HFF-Myc (cell line): ENCODE measurements at places on chromosomes 2 and 18.
A peak's percentile ranks its signal among the peaks of the same experiment; 100 is the strongest.

- DNase-seq: no peak
These were observed 51.0 kb downstream of the PKDCC start for GRCh38 chr2:42098571-42099437.

GRCh38 chr2:42153944-42154581, 15.1 kb upstream of the EML4 start:
- no peak for DNase-seq

GRCh38 chr18:79853993-79854364, 56.2 kb downstream of the KCNG2 start:
- no peak for DNase-seq

- no peak for DNase-seq
These were observed 3.0 kb upstream of the FZD7 start for GRCh38 chr2:202030691-202031090.

DNA sequence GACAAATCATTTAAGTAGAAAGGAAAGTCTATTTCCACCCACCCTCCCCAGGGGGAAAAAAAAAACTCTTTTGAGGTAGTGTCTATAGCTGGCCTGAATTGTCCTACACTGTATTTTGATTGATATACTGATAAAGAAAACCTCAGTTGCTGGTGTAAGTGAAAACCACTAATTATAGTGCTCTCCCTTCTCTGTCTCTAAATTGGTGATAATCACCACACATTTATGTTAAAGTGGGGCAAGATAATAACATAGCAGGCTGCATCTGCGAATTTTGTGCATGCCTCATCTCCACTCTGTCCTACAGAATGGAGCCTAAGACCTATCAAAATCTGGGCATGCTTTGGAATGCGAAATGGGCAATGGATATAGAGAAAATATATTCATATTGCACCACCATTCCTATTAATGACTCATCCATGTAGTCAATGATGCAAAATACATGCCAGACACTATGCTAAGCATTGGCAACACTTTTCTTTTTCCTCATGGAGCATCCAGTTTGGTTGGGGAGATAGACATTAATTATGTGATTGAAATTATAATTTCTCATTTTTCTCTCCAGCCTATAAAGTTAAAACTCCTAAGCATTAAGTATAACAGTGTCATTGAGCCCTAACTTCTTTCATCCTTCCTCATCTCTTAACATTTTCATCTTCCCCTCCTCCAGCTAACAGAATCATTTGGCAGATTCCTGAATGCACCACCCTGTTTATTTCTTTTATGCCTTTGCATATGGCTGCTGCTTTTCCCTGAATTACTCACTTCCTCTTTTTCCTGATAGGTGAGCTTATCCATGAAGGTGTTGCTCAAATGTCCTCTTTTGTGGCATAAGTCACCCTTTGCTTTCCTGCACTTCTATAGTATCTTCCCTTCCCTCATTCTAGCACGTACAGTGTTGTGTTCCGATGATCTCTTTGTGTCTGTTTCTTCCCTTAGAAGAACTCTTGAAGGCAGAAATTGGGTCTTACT, 58.2 kb downstream of the SLC9A2 start:
- no peak for DNase-seq

DNA sequence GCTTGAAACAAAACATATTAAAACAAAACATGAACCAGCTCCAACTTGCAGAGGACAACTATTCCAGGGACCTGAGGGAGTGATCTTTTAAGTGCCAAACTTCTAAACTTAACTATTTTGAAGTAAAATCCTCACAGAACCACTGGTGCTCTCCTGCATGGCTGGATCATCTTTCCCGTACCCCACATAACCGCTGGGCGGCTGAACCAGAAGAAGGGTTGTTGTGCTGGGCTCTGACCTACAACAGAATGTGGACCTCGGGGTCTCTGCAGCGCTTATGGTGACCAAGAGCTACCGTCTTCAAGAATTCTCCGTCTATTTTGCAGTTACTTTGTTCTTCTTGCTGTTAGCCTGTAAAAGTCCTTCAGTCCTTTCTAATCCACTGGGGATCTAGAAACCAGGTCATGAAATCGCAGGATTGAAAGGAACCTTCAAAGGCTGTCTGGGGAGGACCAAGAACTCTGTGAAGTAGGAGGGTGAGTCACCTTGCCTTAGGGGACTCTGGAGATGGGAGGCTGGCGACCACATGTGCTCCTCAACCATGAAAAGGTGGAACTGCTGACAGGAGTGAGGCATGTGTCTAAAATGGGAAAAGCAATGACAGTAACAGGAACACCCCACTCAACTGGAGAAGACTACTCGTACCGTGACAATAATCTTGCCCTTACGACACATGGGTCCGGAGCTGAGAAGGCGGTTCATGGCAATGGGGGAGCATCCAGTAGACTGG, 46.6 kb downstream of the HDLBP start:
- DNase-seq: peak; percentile 73

- no peak for DNase-seq
These were observed 6.5 kb downstream of the PLEK start for GRCh38 chr2:68371581-68371980.

DNA sequence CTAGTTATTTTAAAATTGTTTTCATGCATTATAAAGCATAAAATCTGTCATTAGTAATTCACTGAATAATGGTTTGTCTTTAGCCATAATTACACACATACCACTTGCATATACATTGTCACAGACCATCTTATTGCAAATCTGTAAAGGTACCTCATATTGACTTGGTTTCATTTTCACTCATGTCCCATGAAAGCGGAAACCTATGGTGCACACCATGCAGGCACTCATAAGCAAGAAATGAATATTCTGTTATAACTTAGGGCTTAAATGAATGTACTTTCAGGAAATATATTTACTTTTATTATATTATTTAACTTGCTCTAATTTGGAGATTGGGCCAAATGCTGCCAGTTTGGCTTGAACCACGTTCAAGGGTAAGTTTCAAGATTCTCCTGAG, 29.2 kb upstream of the STK17B start:
- no peak for DNase-seq

- DNase-seq: no peak
These were observed 175.3 kb upstream of the EPHA4 start for GRCh38 chr2:221747289-221747972.

GRCh38 chr2:120700659-120701058, 35.0 kb upstream of the GLI2 start:
- DNase-seq: no peak

GRCh38 chr2:86000131-86000937, 105.4 kb downstream of the POLR1A start:
- DNase-seq: no peak

- no peak for DNase-seq
These were observed 66.7 kb downstream of the SPATS2L start for GRCh38 chr2:200373231-200373630.

DNA sequence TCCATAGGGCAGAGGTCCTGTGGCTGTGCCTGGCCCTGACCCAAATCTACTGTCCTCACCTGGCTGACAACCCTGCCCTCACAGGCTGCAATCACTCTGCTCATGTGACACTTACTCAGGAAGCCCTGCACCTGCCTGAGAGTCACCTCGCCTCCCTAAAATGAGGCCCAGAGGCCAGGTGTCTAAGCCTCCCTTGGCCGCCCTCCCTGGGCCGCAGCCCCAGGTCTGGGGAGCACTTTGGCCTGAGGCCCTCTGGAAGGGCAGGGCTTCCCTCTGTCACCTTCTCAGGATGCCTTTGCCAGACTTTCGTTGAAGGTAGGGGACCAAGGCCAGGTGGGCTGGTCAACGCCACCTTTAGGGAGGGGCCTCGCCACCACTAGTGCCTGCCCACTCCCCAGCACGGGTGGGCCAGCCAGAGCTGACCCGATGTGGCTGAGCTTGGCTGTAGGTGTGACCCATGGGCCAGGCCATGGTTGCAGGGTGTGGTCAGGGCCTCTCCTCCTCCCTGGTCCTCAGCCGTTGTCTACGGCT, 6.1 kb upstream of the GPC1 start:
- DNase-seq: no peak

- no peak for DNase-seq
These were observed 76.6 kb downstream of the EMX1 start for GRCh38 chr2:72993933-72994280.

DNA sequence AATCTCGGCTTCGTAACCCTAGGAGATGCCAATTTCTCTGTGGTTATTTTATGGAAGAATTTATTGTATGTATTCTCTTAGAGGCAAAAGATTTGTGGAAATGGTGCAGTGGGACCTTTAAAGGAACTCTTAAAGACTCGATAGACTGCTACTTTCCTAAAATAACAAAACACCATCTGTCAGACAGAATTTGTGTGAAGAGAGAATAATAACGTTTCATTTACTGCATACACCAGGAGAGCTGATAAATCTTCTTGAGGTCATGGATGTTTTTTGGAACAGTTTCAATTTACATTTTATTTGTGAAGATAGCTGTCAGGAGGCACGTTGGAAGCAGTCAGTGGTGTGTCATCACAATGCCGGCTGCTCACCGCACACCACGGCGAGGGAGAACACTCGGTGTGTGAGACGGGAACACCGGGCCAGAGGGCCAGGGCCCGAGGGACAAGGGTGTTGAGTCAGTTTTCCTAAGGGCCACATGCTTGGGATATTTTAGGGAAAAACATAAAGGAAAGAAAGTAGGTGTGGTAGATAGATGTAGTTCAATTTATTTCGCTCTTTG, 1681.0 kb upstream of the DDX18 start:
- DNase-seq: no peak

DNA sequence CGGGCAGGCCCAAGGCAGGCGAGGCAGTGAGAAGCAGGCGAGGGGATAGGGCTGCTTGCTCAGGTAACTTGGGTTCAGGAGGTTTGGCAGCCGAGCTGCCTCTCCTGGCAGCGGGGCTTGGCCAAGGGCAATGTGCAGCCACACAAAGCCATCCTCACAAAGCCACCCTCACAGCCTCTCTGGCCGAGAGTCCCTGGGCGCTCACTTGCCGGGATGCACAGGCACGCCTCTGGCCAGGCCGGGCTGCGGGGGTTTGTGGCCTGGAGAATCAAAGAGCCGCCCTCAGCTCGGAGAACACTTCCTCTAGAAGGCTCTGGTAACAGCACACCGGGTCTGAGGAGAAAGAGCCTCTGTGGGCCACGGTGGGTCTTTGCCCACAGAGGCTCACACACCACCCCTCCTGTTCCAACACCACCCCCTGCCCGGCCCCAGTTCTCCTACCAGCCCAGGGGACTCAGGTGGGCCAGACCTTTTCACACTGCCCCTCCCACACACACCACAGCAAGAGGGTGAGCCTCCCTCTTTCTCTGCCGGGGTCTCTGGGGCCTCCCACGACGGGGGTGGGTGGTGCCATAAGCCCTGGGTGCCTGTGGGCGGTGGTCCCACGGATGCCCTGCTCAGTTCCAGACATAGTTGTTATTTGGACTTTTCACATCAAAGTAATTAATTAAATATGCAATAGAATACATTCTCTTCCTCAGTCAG, 186.9 kb downstream of the ZFP36L2 start:
- no peak for DNase-seq

DNA sequence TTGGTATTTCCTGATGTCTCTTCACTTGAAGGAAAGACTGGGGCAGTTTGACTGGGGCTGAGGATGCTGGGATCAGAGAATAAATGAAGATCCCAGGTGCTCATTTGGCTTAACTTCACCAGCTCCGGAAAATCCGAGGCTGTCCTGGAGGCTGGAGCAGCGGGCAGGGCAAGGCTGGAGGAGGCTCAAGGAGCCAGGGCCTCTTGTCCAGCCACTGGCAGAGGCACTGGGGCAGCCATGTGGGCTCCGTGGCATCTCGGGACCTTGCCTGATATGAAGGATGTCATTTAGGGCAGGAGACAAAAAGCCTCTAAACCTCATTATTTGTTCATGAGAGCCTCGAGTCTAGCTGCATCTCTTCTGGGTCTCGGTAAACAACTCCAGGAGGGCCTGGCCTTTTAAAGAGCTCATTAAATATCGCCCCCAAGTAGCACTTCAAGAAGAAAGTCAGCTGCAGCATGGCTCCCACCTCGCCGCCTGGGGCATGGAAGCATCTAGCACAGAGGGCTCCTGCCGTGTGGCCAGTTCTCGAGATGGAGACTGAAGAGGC, 13.5 kb upstream of the GPR55 start:
- DNase-seq: no peak

DNA sequence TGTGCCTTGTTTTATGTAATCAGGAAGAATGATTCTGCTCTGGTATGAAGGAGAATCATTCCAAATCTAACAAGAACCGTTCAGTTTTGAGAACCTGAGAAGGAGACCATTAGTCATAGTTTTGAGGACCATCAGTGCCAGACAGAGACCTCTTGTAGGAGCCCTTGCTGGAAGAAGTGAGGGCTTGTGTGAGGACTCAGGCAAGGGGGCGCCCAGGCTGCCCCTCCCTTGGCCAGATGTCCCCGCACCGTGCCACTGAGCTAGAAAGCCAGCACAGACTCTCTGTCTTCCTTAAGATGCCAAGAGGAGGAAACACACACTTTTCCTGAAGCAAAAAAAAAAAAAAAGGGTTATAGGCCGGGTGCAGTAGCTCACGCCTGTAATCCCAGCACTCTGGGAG, 55.7 kb upstream of the SLC39A10 start:
- DNase-seq: no peak

DNA sequence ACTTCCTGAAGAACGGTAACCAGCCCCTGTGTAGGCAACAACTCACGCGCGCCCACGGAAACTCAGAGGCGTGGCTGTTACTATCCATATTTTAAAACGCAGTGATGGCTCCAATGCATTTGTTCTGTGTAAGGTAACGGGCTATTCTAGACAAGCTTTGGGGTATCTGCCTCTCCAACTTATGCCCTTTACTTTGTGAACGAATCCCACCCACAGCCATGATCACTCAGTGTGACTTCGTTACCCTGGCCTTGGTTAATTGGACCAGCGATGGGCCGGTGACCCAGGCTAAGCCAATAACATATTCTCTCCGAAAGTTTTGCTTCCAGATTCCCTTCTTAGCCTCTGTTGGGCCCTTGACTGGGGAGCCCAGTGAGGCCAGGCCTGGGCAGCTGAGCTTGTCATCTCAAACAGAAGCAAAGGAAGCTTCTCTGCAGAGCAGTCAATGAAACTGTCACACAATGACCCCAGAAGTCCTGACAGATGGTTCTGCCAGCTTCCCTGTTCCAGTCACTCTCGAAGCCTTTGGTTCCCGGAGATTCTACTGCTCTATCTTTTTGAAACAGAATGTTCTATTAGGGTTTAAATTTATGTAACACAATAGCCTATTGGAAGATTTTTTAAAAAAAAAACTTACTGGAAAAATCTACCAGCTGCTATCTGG, 30.7 kb upstream of the ROCK2 start:
- DNase-seq: no peak

DNA sequence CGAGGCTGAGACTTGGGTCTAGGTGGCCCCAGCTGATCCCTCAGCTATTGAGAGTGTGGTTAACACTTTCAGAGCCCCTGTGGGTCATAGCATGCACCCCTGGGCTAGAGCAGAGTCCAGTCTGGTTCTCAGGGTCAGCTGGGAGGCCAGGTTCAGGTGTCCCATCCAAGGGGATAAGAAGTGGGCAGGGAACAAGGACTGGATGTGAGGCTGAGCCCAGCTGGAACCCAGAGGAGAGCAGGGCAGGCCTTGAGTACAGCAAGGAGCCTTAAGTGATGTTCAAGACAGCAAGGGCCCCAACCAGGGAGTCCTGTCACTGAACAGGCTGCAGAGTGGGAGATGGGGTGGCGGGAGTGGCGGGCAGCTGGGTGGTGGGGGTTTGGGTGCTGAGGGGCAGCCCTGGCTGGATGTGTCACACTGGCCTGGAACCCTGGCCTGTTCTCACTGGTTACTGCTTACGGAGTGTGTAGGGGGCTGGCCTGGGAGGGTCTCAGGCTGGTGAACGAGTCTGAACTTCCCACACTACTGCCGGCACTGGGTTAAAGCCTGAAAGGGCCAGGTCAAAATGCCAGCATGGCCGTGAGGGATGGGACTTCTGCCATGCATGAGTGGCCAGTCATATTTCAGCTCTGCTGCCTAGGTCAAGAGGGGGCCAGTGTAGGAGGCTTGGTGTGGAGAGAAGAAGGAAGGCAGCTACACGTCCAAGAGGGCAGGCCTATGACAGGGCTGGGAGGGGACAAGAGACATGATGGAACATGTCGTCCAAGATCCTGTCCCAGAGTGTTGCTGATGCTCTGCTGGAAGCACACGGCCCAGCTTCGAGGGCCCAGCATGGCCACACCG, 13.6 kb downstream of the TMEM185B start:
- no peak for DNase-seq
